ENCODE measurements at places on chromosomes 16 and 17.

DNA sequence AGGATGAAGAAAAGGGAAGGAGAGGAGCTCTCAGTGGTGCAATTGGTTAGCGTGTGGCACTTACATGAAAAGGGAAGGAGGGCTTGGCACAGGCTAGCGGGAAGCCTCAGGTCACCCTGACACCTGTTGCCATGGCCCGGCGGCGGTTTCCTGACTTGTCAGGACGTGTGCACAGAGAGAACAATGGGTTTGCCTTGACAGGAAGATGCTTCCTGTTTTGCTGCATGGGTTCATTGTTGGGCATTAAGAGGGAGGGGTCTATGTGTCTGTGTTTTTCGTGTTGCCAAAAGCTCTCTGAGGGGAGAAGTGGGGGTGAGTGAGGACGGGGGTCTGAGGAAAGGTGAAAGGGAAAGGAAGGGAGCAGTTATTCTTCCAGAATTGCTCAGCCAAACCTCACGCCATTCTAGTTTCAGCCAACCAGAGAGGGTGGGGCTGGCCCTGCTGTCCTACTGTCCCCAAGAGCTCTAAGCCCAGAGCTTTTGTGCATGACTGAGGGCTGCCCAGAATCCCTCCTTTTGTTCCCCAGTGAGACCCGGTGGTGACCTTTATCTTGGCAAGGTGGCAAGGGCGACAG, 17.1 kb upstream of the CCR7 start:
- DNase-seq = no peak

DNA sequence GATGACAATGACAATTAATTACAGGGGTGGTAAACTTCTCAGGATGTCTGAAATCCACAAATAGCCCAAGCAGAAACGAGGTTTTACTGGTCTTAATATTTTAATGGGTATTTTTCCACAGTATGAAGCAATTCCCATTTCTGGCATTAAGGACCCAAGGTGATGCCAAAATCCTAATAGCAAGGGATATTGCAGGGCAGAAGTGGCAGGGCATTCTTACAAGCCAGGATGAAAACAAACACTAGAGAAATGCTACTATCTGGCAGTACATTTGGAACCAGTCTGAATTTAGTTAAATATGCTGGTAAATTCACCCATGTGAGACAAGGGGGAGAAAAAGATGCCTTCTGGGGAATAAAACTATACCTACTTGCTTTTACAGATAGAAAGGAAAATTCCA, 45.2 kb downstream of the RND2 start:
- no peak for DNase-seq

GRCh38 chr17:30225919-30226553, 9.5 kb downstream of the SLC6A4 start:
- DNase-seq = no peak

DNA sequence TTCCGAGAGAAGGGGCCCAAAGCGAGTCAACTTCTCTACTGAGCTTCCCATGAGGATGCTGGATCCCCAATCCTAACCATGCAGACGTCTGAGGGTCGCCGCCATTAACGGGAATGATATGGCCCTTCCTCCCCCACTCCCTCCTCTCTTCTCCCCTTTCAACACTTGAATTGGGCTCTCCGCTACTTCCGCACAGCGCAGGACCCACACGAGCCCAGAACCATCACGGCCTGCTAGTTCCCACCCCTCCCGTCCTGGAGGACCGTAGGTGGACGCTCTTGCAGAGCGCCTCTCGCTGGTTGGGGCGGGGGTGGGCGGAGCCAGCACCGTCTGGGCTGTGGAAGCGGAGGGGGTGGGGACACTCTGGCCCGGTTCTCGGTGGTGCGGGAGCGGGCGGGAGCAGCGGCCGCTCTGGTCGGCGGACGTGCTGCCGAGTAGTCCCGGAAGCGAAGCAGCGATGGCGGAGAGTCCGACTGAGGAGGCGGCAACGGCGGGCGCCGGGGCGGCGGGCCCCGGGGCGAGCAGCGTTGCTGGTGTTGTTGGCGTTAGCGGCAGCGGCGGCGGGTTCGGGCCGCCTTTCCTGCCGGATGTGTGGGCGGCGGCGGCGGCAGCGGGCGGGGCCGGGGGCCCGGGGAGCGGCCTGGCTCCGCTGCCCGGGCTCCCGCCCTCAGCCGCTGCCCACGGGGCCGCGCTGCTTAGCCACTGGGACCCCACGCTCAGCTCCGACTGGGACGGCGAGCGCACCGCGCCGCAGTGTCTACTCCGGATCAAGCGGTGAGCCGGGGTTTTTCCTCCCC, at the start of gene UBE2Z:
Gene UBE2Z, plus strand, starts transcription at position 361 of the 797 bp plus-strand sequence. Its CDS starts 97 bp downstream, at position 458.
- DNase-seq = peak; percentile 95

GRCh38 chr17:49741009-49741691, 22.8 kb downstream of the FAM117A start:
- no peak for DNase-seq

DNA sequence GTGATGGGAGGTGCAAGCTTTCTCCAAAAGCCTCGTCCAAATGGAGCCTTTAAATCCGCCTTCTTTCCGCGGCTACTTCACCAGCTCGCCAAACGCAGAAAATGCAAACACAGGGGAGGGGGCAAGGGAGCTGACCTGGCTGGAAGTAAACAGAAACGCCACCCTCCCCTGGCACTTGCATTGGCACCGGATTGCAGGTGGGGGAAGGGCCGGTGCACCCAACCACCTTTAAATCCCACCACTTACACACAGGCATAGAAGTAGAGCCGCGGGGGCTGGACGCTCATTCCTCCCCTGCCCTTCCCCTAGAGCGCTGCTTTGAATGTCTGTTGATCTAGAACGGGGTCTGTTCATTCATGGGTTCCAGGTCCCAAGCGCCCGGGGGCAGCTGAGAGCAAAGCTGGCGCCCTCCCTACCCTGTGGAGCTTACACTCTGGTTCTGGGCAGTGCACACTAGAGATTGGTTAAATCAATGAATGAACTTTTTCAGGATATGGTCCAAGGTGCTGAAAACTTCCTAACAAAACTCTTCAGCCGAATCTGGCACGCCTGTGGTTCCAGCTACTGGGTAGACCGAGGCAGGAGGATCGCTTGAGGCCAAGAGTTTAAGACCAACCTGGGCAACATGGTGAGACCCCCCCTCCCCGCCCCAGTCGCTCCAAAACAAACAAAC, 920 bp upstream of the ZCCHC14 start:
- peak; percentile 64 for DNase-seq

GRCh38 chr17:80881306-80881705, 110.3 kb upstream of the CHMP6 start:
- DNase-seq = no peak

Data from ACHN (cell line).